ENCODE measurements at places on chromosomes 6 and 20.

DNA sequence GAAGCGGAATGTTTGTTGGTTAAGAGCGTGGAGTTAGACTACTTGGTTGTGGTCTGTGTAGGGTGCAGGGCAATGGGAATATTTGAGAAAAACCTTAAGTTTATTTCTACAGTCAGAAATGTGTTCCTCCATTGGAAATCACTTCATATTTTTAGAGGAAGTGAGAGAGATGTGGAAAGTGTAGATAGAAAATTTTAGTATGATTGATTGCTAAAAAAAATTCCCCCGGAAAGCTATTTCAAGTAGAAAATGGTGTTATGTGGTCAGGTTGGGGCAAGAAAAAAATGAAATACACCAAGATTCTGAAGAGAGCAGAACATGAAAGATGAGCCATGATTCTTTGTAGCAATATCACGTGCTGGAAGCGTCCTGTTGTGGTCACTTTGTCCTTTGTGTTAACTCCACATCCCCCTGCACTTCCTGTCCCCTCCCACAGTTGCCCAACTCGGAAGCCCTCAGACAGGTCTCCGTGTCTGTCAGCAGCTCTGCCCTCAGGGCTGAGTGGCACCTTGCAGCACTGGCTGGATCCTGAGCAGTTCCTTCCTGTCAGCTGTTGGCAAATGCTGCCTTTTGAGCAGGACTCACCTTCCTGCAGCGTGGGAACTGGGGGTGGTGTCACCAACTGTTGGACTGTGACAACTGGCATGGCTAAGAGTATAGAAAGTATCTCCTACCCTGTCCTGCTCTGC lies 137.5 kb upstream of the SLC24A3 start:
- DNase-seq, result peak; percentile 65

DNA sequence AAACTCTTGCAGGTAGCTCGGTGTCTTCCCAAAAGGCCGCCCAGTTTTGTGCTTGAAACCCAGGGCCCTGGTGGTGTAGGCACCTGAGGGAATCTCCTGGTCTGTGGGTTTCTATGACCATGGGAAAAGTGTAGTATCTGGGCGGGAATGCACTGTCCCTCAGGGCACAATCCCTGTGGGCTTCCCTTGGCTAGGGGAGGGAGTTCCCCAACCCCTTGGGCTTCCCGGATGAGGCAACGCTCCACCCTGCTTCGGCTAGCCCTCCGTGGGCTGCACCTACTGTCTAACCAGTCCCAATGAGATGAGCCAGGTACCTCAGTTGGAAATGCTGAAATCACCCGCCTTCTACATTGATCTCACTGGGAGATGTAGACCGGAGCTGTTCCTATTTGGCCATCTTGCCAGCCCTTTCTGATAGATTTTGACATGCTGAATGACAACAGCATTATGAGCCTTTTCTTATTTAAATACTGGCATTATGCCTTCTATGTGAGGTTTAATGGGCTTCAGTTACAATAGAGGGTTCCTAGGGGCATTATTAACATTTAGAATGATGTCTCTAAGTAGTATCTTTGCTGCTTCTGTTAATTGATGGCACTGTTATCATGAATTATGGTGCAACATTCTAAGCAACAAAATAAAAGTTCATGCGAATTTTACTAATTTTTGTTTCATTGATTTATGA lies 133.7 kb upstream of the FLRT3 start:
- no peak for DNase-seq

DNA sequence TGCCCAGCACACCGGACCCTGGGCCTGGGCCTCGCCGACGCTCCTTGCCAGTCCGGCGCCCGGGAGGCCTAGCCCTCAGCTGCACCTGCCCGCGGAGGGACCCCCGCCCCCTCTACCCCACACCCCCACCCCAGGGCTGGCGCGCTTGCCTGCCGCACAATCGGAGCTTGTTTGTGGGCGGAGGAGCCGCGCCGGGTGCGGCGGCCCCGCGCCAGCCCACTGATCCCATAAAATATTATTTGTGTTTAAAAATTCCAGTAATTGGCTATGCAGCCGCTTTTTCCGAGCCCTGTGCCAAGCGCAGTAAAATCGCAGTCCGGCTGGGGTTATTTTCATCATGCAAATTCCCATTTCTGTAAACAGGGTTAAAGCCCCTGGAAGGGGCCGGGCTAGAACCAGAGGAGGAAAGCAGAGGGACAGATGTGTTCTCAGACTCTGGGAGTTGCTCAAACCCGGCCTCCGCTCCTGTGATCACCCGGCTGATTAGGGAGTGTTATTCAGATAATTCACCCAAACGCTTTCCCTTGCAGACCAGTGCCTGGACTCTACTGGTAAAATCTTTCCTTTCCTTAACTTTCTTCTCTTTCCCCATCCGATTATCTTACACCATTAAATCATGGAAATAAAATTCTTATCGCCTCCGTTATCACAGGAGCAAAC lies 93.1 kb downstream of the NCR2 start:
- no peak for DNase-seq

- DNase-seq, result no peak
These were observed 90.9 kb downstream of the CEP162 start for GRCh38 chr6:84136364-84137050.

DNA sequence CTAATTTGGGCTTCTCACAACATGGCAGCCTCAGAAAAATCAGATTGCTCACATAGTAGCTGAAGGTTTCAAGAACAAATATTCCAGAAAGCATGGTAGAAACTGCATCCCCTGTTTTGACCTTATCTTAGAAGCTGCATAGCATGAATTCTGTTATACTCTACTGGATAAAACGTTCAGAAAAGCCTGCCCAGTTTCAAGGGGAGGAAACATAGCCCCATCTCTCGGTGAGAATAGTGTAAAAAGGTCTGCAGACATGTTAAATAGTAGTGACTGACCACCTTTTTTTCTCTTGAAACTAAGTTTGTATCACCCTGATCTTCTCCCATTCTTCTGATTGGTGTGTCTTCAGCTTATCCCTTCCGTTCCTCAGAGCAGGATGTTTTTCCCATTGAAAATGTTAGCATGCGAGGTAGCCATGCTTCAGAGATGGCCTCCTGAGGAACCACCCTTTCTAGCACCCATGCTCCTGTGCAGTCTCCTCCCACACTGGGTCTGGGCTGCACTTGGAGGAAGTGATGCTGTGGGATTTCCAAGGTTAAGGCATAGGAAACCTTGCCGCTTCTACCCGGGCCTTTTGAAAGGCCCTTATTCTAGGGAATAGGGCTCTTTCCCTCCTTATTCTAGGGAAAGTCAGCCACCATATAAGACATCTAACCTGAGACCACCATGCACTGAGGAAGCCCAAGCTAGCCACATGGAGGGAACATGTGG lies 50.1 kb downstream of the MARCKS start:
- no peak for DNase-seq

GRCh38 chr6:135147637-135148592 lies 33.2 kb upstream of the MYB start:
- DNase-seq, result no peak

- DNase-seq, result no peak
These were observed 34.3 kb upstream of the TCF21 start for GRCh38 chr6:133854364-133855275.

GRCh38 chr20:25139029-25139705 lies 56.3 kb upstream of the ENTPD6 start:
- no peak for DNase-seq

- DNase-seq, result no peak
These were observed 14.1 kb downstream of the ENPP5 start for GRCh38 chr6:46156701-46157100.

GRCh38 chr6:108361312-108361932 lies 66.6 kb downstream of the AFG1L start:
- no peak for DNase-seq

- no peak for DNase-seq
These were observed 44.7 kb upstream of the CNKSR3 start for GRCh38 chr6:154555073-154555677.

- DNase-seq, result no peak
These were observed 28.9 kb upstream of the SMIM8 start for GRCh38 chr6:87293526-87293925.

DNA sequence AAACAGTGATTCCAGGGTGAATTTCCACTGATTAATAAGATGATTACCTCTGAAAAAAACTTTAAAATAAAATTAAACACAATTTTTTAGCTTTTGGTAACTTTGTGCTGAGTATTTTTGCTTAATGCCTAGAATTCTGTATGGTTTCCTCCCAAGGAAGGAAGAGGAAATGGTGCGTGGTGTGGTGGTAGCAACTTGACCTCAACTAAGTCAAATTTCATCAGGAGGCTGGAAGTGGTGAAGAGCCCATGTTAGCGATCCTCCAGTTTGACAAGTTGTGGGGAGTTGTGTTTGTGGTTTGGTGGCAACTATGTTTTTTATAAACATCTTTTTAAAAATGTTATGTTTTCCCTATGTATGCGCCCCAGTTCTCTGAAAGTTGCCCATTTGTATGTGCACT lies 5.0 kb upstream of the RTF2 start:
- DNase-seq, result no peak

GRCh38 chr20:11368965-11369711 lies 548.6 kb upstream of the BTBD3 start:
- no peak for DNase-seq

- no peak for DNase-seq
These were observed 15.0 kb upstream of the LBP start for GRCh38 chr20:38331245-38331644.

DNA sequence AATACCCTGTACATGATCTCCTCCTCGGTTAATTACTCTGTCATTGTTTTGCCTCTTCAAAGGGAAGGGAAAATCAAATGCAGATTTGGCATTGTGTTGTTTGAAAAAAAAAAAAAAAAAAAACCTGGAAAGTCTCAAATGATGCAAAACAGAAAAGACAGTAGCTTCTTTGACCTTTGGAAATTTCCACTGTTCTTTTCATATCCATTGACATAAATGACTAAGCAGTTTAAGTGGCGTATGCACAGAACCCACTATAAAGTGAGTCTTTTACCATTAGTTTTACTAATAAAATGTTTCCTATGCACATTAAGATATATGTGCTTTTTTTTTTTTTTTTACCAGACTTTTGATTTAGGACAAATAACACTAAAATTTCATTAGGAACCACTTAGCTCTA lies 704.3 kb downstream of the TFAP2A start:
- no peak for DNase-seq

DNA sequence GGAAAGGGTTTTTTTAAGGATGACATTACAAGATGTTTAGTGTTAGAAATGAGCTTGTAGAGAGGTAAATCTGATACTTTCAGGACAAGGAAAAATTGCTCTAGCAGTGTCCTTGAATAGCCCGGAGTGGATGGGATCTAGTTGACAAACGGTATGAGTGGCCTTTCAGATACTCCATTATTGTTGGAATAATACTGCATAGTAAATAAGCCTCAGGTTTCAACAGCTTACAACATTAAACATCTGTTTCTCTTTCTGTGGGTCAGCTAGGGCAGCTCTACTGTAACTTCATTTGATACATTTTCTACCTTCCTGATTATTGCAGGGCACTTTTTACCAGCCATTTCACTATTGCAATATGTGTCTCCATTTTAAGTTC lies 118.0 kb downstream of the B3GAT2 start:
- DNase-seq, result no peak

DNA sequence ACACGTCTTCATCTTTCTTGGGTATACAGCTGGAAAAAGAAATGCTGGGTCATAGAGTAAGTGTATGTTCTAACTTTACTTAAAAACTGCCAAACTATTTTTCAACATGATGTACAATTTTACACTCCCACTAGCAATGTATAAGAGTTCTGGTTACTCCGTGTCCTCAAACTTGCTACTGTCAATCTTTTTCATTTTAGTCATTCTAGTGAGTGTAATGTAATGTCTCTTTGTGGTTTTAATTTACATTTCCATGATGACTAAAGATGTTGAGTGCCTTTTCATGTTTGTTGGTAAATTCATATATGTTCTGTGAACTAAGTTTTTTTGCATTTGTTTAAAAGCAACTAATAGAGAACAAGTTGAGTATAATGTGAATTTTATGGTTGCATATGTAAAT lies 43.9 kb downstream of the ATG5 start:
- no peak for DNase-seq

DNA sequence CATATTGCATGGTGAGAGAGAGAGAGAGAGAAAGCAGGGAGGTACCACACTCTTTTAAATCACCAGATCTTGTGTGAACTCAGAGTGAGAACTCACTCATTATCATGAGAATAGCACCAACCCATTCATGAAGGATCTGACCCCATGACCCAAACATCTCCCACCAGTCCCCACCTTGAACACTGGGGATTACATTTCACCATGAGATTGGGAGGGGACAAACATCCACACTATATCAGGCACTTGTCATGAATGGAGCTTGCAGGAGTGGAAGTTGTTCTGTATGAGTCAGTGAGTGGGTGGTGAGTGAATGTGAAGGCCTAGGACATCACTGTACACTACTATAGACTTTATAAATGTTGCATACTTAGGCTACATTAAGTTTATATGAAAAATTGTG lies 47.7 kb upstream of the RNF182 start:
- DNase-seq, result no peak

GRCh38 chr6:137522198-137522798 lies 28.1 kb upstream of the OLIG3 start:
- DNase-seq, result no peak

DNA sequence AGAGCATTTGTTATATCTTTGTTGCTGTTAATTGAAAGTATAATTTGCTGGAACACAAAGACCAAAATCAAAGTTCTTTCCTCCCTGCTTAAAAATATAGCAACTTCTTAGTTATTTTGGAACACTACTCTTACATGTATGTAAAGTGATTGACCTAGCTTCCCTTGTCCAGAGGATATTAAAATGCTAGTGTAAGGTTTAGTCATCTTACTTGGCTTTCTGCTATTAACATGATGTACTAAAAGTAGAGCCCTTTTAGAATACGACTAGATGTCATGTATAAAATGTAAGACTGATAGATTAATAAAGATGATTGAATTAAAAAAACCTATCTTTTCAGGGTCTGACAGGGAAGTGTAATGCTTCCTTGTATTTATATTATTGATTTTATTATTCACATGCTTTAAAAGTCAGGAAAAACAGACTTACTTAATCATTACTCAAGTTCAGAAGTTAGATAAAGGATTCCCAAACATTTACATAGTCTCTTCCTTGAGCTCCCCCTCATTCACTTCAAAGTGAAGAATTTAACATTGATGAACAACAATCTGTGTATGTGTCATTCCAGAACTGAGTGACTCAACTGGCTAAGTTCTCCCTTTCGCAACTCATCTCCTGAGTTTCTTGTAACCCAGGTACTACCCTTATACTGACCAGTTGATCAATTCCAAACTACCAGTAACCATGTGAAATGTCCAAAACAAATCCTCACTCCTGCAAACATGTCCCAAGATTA lies 50.9 kb downstream of the BTBD9 start:
- DNase-seq, result no peak

- DNase-seq, result no peak
These were observed 77.1 kb downstream of the JAG1 start for GRCh38 chr20:10596710-10597121.

- no peak for DNase-seq
These were observed 82.6 kb downstream of the PROKR2 start for GRCh38 chr20:5234158-5234557.

GRCh38 chr20:11063444-11063843 lies 389.6 kb upstream of the JAG1 start:
- DNase-seq, result no peak
